ENCODE measurements at places on chromosomes 3 and 15. TPM values are rescaled to one million over a fixed set of nuclear protein-coding genes. Genes with fewer than 3 reads are reported as not detected.

GOLGA6L4 gene
- total RNA-seq: 1.3 TPM

CEMIP gene
- 9.6 TPM for total RNA-seq

- no peak overlapping the region for H3K4me3 ChIP-seq
- H3K4me1 ChIP-seq: peaks cover 9% of the 10 kb centered on the region
Observed at GRCh38 chr3:157081626-157082210, 78.2 kb downstream of the CCNL1 start.

GRCh38 chr3:120559242-120560061, 36.7 kb upstream of the NDUFB4 start:
- peak; percentile 71 for DNase-seq
- H3K4me1 ChIP-seq: peaks cover 61% of the 10 kb centered on the region
- peak overlapping the region; percentile 62 for H3K4me3 ChIP-seq
- no peaks in the 10 kb centered on the region for H3K27me3 ChIP-seq
- H3K27ac ChIP-seq: peak overlapping the region; percentile 96

DNA sequence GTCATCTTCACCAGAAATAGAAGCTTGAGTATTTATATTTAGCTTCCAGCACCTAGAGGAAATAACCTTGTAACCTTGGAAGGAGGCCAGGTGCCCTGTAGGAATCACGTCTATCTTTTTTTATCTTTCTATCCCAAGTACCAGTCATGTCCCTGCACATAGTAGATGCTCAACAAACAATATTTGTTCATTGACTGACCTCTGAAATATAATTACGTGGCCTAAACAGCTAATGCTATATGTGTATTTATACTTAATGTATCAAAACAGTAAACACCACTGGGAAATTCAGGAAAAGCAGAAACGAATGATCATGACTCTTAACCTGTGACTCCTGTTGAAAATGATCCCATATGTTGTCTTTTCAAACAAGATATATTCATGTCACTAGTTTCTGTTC, 97.9 kb upstream of the ADAMTSL3 start:
- no peak overlapping the region for H3K4me3 ChIP-seq
- no peaks in the 10 kb centered on the region for H3K27me3 ChIP-seq
- H3K27ac ChIP-seq: no peak overlapping the region
- DNase-seq: no peak
- no peaks in the 10 kb centered on the region for H3K36me3 ChIP-seq

- H3K27me3 ChIP-seq: peaks cover 26% of the 10 kb centered on the region
- no peak overlapping the region for H3K27ac ChIP-seq
Observed at GRCh38 chr3:184543843-184544512, 17.6 kb upstream of the EPHB3 start.

- no peaks in the 10 kb centered on the region for H3K36me3 ChIP-seq
- peak; percentile 74 for DNase-seq
- no peaks in the 10 kb centered on the region for H3K4me1 ChIP-seq
- no peak overlapping the region for H3K4me3 ChIP-seq
- no peak overlapping the region for H3K27ac ChIP-seq
Observed at GRCh38 chr15:33126559-33127290, 67.8 kb downstream of the FMN1 start.

- no peaks in the 10 kb centered on the region for H3K27me3 ChIP-seq
- no peak overlapping the region for H3K4me3 ChIP-seq
- peak overlapping the region; percentile 14 for H3K27ac ChIP-seq
- DNase-seq: no peak
Observed at GRCh38 chr3:188624384-188624783, 470.4 kb downstream of the LPP start.

GRCh38 chr3:152200476-152201420, 68.0 kb upstream of the MBNL1 start:
- peak overlapping the region; percentile 74 for H3K27ac ChIP-seq
- no peaks in the 10 kb centered on the region for H3K36me3 ChIP-seq
- H3K4me3 ChIP-seq: peak overlapping the region; percentile 10
- no peak for DNase-seq
- H3K4me1 ChIP-seq: peaks cover 40% of the 10 kb centered on the region
- no peaks in the 10 kb centered on the region for H3K27me3 ChIP-seq
